ENCODE measurements at places on chromosomes 3 and 15.

DNA sequence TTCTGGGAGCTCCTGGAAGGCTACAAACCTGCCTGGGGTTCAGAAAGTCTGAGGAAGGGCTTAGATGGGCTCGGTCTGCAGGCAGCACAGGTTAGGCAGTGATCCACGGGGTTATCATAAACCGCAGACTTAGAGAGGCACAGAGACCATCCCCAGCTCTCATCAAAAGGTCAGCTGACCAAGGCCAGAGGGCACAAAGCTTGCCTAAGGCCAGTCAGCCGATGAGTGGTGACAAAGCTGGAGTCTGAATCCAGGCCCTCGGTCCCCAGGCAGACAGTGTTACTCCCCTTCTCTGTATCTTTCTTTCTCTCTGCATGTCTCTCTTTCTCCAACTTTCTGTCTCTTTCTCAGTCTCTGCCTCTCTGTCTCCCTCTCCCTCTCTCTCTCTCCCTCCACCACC lies 56.5 kb downstream of the ADCY5 start:
- DNase-seq = no peak

DNA sequence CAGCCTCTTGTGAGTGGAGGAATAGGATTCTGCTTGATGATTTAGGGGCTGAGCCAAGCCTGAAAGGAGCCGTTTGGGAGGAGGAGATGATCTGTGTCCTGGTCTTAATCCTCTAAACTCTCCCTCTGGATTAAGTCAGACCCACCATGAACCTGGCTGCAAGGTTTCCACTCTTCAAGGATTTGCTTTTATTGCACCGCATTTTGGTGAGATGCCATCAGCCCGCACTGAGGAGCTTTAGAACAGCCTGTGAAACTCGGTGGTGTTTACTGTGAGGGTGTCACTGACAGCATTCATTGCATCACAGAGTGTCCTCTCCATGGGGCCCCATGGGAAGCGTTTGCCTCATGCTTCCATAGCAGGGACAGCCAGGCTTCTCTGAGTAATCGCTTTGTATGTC lies 59.2 kb downstream of the EPHB1 start:
- no peak for DNase-seq

DNA sequence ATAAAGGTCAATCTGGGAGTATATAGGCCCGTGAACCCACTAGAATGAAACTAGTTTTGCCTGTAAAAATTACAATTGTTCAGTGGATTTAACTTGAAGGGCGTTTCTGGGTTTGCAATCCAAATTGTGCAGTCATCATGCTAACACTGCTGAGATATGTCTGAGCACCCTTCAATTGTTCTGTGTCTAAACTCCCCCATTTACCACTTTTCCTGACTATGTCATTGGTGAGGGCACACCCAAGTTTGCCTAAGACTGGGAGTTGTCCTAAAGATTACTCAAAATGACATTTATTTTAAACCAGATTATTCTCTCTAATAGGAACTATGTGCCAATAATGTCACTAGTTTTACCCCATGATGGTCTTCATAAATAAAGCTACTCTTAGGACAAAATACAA lies 54.6 kb downstream of the EMC4 start:
- no peak for DNase-seq

- DNase-seq = no peak
These were observed 6.7 kb downstream of the ADPRH start for GRCh38 chr3:119585856-119586570.

DNA sequence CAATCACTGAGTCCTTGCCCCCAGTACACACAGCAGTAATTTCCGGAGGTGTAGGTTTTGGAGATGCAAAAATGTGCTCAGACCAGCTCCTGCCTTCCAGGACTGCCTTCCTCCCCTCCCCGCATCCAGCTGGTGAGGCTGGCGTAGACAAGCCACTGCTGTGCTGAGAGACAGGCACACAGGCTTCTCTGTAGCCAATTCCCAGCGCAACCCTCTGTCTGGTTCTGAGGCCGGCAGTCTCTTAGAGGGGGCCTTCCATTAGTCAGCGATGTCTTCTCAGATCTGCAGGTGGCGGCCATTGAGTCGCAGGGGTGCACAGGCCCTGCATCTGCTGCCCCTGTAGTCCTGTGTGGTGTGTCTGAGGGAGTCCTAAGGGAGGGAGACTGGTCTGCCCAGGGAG lies 114.4 kb downstream of the DNAJB8 start:
- DNase-seq = no peak

GRCh38 chr3:156702367-156702766 lies 28.0 kb downstream of the TIPARP start:
- DNase-seq = no peak

DNA sequence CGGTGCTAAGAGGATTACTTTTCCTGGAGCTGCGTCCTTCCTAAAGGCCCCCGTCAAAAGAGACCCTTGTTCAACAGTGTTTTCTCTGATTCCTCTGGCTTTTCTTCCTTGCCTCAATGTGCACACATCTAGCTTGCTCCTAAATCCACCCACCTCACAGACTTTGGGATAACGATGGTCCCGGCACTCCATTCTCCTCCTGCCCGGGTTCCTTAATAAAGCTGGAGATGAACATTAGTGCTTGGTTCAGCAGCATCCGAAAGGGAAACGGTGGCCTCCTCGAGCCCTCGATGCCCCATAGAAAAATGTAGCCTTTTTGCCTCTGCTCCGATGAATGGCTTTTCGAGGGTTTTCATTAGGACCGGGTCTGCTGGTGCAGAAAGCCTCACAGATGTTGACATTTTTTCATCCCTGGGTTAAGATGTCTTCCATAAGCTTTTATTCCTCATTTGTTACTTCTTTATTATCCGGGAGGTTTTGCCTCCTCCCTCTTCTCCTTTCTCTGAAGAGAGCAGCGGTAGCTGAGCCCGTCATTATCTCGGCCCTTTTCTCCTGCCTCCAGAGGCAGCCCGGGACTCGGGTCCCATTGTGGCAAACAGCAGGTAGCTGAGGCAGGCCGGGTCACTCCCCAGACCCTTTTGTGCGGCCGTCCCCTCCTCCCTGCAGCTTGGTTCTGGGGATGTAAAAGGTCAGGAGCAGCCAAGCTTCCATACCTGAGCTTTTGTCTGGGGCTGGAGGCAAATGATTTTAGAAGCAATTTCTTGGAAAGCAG lies 64.6 kb downstream of the CPN2 start:
- DNase-seq = no peak

GRCh38 chr3:76132154-76132470 lies 346.8 kb upstream of the ZNF717 start:
- DNase-seq = no peak

GRCh38 chr3:16481546-16481897 lies 32.0 kb downstream of the RFTN1 start:
- DNase-seq = no peak

GRCh38 chr3:54366007-54366750 lies 243.8 kb downstream of the CACNA2D3 start:
- DNase-seq = no peak

GRCh38 chr15:38482572-38482971 lies 28.6 kb downstream of the FAM98B start:
- DNase-seq = no peak

DNA sequence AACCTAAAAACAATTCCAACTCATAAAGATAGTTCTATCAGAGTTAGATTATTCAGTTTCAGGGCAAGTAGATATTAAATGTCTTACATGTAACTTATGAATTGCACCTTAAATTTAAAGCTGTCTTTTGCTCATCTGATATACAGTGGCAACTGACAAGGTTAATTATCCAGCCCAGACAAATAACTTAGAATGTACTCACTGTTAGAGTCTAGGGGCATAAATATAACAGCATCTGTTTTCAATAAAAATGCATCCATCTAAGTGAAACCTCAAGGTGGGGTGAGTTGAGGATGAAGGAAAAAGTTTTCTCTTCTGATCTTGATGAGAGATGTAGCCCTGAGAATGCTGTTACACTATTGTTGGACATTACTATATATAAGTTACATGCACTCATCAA lies 112.6 kb downstream of the FBN1 start:
- no peak for DNase-seq
